ENCODE measurements at places on chromosomes 7 and 10.
A peak's percentile ranks its signal among the peaks of the same experiment; 100 is the strongest.

DNA sequence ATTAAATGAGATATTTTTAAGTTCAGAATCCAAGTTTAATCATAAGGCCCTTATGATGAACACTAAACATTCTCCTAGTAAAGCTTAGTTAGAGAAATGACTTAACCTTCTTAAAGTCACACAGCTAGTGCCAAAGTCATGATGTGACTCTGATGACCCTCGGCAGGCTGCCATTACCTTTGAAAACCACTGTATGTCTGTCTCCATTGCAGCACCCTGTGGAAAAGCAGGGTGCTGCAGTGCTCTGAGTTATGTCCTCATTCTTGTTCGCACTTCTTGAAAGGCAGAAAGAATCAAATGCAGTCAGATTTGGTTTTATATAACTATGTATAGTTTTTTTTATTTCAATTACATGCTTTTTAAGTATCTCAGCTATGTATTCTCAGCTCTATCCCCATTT lies 105.0 kb downstream of the PHTF2 start:
- DNase-seq = peak; percentile 11

- no peak for DNase-seq
These were observed 69.5 kb upstream of the ST8SIA6 start for GRCh38 chr10:17523917-17524316.

GRCh38 chr10:97175586-97175985 lies 10.2 kb downstream of the SLIT1 start:
- DNase-seq = no peak

DNA sequence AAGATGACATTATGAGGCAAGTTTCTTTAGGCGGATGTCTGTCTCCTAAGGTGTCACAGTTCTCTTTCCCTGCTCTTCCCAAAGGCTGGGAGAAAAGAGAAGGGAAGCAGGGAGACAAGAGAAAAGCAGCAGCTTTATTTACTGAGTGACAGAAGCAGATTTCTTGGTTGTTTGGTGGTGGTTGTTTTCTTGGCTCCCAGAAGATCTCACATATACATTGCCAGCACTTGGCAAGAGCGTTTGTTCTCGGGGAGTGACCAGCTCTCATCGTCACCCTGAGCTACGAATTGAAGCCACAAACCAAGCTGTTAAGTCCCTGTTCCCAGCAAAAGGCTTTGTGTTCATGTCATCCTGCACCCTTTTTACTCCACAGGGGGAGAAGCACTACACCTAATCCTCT lies 11.4 kb downstream of the CDHR3 start:
- no peak for DNase-seq

- no peak for DNase-seq
These were observed 207.3 kb upstream of the SH2B2 start for GRCh38 chr7:102079140-102080018.

- DNase-seq = no peak
These were observed 155.0 kb downstream of the PTPRN2 start for GRCh38 chr7:158432369-158433341.

DNA sequence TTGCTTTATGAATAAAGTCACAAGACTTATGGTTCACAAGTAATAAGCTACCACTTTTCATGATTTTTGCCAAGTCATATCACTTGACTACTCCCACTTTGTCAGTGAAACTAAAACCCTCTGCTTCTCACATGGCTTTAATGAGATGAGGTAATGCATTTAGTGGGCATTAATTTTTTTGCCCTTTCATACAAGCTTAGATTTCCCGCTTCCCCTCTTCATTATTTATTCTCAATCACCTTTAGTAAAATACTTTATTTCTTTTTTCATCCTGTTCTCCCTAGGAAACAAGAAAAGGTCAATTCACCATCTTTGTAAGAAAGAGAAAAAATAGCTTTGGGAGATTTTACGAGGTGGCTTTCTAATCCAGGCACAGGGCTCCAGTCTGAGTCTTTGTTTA lies 109.6 kb upstream of the STARD3NL start:
- DNase-seq = no peak

DNA sequence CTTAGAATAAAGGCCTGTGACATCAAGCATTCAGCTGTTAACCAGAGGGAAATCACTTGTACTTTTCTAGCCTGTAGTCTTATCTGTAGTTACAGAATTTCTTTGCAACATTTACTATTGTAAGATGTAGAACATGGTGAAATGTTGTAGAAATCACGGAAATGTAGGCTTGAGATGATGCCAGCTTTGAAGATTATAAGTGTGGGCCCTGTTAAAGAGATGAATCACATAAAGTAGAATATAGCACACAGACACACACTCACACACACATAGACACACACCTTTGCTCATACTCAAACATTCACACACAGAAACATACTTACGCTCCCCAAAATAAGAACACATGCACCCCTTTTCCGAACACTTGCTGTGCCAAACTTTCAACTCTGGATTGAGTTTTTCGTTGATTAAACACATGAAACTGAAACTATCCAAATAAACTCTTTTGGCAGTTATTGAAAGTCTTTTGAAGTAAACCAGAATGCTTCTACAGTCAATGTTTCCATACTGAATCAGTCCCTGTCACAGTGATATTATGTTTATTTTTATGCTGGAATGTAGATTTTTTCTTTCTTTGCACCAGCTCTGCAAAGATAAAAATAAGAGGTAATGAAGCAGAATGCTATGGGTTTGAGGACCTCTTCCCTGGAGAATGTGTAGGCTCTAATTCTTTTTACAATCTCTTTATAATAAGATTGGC lies 230.3 kb upstream of the MEOX2 start:
- peak; percentile 39 for DNase-seq

GRCh38 chr7:80181411-80181810 lies 46.8 kb downstream of the GNAI1 start:
- no peak for DNase-seq

- DNase-seq = no peak
These were observed 268.8 kb downstream of the RNLS start for GRCh38 chr10:88314362-88314761.

DNA sequence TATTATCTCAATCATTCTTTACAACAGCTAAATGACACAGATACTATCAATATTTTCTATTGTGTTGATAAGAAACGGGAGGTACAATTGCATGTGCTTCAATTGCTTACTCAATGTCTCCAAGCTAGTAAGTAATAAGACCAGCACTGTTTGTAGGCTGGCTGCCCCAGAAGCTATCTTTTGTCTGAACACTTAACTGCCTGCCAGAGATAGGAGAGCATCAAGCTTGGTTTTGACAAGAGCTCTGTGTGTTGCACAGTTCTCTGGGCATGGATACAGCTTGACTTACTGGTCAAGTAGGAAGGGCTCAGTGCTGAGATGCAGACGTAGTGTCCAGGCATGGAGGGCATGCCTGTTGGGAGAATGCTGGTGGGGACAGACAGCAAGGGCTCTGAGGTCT lies 26.3 kb upstream of the CAPZA2 start:
- no peak for DNase-seq

DNA sequence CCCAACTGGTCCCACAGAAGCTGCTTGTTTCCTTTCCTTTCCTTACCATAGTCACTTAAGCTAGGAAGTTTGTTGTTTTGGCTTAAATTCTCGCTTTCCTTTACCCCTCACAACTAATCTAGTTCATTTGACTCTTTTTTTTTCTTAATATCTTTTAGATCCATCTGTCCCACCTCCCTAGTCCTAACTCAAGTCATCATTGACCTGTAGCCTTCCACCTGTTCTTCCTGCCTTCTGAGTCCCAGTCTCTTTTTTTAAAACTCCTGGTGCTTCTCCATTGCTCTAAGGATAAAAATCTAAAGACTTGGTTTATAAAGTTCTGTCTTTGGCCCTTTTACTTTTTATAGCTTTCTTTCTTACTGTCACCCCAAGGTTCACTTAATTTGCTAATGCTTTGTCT lies 47.6 kb downstream of the RALA start:
- no peak for DNase-seq

DNA sequence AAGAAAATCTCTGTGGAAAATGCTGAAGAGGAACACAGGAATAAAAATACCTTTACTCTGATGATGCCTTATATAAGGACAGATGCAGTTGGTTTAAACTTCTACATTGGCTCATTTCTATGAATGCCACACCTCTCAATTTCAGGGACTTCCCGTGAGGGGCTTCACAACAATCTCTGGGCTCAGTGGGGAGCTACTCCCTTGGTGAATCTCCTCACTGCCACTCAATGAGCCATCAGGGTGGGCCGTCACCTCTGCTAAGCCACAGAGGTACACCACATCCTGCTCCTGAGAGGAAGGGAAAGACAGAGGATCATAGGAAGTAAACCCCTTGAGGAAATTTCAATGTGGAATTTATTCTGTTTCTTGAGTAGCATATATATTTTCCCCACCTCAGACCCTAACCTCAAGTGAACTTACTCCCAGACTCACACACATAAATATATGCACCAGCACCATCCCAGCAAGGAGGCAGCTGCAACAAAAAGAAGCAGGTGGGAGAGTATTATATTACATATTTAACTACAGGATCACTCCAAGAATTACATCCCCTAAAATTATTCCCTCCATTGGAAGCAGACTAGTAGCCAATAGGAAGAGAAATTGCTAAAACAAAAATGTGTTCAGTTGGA lies 63.3 kb upstream of the PRSS1 start:
- DNase-seq = no peak

DNA sequence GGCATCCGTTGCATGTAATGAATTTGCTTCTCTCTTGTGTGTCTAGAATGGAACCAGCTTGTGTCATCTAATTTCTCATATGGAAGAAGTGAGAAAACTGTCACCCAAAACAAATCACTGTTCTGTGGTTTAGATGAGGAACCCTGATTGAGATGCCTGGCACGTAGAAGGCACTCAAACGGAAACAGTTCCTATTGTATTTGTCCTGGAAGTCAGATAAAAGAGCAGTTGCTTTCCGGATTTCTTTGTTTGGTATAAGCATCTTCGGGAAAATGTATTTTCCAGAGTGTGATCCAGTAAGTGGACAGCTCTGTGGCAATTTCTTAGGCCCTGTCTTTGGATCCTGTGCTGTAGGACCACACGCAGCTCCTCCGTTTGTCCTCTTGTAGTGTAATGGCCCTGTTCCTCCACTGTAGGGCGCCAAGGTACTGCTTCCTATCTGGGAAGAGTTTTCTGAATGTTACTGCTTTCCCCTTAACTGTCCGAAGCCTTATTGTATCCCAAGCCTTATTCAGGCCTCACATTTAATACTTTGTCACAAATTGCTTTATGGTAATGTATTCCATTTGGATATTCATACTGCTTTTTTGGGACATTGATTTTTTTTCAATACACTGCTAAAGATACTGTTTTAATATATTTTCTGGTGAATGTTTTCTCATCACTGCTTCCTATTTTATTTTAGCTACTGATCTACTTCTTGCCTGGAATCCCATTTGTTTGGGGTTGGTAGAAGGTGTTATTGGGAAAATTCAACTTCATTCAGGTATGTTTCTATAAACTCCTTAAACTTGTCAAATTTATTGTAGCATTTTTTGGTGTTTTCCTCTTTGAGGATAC lies 24.8 kb downstream of the INPP5F start:
- DNase-seq = peak; percentile 68

DNA sequence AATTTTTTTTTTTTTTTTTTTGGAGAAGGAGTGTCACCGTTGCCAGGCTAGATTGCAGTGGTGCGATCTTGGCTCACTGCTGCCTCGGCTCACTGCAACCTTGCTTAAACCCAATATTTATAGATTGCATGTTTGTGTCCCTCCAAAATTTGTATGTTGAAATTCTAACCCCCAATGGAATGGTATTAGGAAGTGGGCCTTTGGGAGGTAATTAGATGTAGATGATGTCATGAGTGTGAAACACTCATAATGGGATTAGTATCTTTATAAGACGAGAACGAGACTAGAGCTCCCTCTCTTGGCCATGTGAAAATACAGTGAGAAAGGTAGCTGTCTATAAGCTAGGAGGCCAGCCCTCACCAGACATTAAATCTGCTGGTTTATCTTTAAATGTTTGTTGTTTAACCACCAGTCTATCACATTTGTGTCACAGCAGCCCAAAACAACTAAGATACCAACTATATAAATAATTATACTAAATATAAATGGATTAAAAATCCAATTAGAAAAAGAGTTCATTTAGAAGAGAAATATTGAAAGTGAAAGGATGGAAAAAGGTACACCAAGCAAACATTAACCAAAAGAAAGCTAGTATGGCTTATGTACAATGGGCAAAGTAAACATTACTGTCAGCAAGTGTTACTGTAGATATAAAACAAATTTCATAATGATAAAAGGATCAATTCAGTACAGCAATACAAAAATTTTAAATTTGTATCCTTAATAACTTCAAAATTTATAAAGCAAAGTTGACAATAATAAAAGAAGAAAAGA lies 9.3 kb downstream of the TCAF1 start:
- DNase-seq = peak; percentile 38

DNA sequence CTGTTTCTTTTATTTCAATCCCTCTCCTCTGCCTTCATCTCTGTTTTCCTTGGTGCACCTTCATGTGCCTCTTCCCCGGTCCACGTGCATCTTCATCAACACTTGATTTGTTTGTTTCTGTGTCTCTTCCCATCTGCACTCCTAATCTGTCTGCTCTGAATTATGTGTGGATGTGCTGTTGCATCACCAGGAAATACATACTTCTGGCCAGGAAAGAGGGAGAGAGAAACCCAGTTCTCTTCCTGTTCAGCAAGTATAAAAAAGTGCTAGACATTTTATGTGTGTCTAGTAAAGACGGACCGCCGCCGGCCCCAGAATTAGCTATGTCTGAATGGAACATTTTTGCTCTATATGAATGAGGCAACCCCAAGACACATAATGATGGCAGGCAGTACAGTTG lies 93.8 kb downstream of the CALD1 start:
- peak; percentile 36 for DNase-seq

- peak; percentile 38 for DNase-seq
These were observed 170.4 kb downstream of the ARID5B start for GRCh38 chr10:62071846-62072281.

DNA sequence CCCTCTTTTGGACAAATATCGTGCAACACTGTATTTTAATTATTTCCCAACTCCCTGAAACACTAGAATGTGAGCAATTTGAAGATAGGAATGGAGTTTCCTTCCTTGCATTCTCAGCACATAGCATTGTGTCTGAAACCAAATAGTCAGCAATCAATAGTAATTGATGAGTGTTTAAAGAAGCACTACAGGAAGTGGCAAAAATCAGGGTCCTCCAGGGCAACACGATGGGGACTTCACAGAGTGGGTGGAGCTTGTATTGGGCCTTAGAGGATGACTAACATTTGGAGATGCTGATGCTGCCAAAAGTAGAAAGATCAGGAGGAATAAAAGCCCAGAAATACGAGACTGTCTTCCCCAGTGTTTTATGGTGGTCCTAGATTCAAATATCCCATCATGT lies 94.9 kb downstream of the NPSR1 start:
- DNase-seq = no peak

- DNase-seq = no peak
These were observed 43.6 kb downstream of the ZNF248 start for GRCh38 chr10:37813763-37814162.

- DNase-seq = no peak
These were observed 152.5 kb upstream of the ZNF32 start for GRCh38 chr10:43801140-43801539.

Data from foreskin fibroblast (primary cell).